CD8-positive, alpha-beta memory T cell (primary cell): ENCODE measurements at places on chromosomes 6 and 20.

- DNase-seq, result no peak
Measured at GRCh38 chr6:110552901-110553641, 76.7 kb upstream of the SLC22A16 start.

DNA sequence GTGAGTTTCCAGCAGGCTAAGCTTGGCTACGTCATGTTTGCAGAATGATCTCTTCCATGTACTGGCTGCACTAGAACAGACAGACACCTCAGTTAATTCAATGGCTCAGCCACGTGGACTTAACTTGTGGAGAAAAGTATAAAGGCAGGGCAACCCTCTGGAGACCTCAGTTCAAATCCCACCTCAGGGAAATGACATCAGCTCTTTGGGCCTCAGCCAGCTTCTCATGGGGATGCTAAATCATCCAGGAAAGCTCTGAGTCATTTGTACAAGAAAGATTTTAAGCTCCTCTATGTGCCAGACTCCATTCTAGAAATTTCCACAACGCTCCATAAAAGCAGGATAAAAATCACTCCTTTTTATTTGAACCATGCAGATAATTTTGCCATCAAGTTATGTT, 128.5 kb upstream of the SALL4 start:
- no peak for DNase-seq

DNA sequence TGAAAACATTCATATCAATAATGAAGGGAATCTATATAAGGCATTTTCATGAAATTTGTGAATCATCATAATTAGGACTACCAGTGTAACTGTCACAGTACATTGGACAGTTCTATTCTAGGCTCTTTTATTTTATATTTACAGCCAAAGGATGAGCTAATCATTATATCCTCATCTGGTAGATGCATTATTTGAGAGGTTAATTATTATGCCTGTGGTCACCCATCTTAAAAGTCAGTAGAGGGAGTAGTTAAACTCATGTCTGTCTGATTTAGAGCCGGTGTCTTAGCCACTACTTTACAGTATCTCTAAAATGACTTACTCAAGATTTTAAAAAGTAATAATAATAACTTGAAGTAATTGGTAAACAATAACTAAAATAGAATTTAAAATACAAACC, 899.3 kb upstream of the MAP3K7 start:
- no peak for DNase-seq

DNA sequence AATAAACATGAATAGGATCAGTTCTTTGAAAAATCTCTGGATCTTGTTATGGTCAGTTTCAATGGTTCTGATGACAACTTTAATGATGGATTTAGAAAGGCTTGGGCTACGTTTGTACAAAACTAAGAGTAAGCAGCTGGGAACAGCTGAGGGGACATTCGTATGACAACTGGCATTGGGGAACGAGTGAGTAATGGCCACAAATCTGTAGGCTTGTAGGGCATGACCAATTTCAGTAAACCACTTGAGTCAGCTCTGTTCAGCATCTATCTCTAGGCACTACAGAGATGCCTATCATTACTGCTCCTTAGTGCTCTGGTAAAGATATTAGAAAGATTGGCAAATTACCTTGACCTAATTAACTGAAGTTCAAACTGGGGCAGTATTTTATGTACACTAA, 1375.6 kb downstream of the EPHA7 start:
- no peak for DNase-seq

DNA sequence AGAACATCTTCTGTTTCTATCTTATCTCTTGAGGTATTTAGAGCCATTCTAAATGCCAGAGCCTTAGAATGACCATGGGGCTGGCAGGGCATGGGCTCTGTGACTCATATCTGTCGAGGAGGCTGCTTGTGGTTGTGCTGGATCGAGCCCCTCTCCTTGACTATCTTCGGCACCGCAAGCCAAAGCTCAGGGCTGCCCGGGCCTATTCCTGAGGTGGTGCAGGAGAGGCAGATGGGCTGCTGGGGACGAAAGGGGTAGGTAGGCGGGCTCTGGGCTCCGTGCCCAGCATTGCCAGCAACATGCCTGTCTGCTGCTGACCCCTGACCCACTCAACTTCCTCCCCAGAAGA, 89.9 kb downstream of the NOL4L start:
- DNase-seq, result no peak

DNA sequence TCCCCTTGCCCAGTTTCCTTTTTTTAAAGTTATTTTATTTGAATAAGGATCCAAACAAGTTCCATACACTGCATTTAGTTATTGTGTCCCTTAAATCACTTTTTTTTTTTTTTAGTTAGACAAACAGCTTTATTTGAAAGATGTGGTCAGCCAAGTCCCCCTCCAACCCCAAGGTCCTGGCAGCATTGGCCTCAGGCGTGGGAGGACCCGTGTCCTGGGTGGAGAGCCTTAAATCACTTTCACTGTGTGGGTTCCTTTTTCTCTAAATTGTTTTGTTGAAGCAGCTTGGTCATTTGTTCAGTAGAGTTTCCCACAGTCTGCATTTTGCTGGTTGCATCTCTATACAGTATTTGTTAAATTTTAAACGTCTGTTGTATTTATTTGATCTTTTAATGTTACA, 5.2 kb upstream of the TBCC start:
- no peak for DNase-seq

GRCh38 chr6:82494367-82494766, 130.8 kb downstream of the TPBG start:
- no peak for DNase-seq

GRCh38 chr6:5636210-5637030, 370.3 kb downstream of the NRN1 start:
- DNase-seq, result no peak
